NCI-H748 treated with DMSO at 0.1 percent for 48 hours (cell line): ENCODE measurements at places on chromosomes 6 and 20.

DNA sequence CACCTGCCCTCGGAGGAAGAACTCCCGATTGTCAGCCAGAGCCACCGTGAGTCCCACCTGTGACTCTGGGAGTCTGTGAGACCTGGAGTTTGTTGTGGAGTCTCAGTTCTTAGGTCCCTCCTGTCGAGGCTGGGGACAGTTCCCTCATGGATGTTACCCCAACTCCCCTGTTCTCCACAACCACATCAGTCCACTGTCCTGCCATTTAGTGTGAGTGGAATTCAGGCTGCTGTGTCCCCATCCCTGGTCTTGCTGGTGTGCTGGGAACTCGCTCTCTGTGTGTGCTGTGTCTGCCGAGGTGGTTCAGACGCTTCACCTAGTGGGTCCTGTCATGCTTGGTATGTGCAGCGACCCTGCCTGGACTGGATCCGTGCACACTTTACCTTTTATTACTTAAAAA, 163.2 kb downstream of the DTNBP1 start:
- no peak for DNase-seq

GRCh38 chr20:62332989-62333819, 30.4 kb downstream of the ADRM1 start:
- no peak for DNase-seq

DNA sequence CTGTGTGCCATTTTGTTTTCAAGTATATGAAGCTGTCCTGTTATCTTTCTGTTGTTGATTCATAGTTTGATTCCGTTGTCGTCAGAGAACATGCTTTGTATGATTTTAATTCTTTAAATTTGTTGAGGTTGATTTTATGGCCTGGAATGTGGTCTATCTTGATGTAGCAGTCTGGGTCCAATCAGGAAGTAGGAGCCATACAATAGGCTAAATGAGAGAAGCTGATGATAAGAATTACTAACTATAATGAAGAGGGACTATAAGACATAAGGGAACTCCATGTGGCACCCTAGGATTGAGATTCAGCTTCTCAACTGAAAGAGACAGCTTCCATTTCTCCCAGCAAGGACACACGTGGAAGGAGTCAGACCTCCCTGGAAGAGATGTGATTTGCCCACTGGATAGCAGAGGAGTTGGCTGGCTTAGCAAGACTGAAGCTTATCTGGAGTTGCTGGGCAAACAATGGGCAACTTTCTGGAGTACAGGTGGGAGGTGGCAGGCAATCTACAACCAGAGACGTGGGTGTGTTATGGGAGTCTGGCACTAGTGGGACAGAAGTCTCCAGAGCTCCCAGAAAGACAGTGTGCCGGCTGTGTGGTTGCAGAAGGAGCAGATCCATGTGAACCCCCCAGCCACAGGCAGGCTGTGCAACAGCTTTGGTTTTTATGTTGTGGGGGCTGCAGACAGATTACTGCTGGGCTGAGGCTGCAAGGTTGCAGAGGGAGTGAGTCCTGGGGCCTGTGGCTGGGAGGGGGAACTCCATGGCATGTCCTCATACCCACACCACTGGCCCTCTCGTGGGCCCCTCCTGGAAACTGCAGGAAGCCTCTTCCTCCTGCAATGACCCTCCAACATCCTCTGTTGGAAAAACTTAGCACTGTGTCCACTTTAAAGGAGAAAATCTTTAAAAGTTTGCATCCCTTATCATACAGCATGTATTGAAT, 7.1 kb downstream of the ZNF831 start:
- DNase-seq, result no peak

DNA sequence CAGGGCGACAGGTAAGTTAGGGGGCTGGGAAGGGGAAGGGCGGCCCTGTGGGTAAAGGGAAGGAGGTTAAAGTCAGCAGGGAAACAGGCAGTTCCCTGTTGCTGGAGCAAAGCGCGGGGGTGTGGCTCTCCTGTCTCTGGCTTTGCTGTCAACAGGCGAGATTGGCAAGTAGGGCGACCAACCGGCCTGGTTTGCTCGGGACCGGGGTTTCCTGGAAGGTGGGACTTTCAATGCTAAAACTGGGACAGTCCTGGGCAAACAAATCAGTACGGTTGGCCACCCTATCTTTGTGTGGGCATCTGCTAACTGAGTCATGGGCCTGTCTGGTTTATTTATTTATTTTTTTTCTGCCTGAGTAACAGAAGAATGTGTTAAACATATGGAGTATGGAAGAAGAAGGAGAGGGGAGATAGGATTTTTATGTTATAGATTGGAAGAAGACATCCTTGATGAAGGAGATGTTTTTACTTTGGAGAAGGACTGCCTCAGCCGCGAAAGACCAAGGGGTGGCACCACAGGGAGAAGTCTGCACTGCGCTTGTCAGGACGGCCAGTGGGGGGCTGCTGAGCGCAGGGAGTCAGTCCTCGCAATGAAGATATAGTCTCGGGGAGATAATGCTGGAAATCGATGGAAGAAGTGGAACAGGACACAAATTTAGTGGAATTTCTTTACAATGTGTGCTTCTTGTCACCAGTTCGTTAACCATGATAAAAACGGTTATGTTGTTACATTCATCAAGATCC, 43.4 kb upstream of the ESR1 start:
- peak; percentile 14 for DNase-seq

- DNase-seq, result no peak
Measured at GRCh38 chr6:132130626-132131298, 179.6 kb upstream of the CCN2 start.

DNA sequence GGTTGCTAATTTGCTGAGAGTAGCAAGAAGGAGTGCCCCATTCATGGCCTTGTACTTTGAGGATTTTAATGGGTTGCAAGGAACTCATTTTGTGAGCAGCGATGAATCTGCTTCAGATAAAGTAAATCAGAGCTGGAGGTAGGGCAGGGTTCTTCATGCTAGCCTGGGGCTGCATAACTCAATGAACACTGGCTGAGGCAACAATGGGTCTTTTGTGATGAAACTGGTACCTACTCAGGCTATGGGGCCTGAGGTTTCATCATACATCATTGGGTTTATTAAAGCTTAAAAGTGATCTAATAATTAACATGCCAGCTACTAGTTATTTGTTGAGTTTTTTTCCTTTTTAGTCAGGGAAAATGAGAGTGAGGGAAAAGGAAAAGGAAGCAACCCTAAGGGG, 106.9 kb downstream of the FAM50B start:
- DNase-seq, result no peak

DNA sequence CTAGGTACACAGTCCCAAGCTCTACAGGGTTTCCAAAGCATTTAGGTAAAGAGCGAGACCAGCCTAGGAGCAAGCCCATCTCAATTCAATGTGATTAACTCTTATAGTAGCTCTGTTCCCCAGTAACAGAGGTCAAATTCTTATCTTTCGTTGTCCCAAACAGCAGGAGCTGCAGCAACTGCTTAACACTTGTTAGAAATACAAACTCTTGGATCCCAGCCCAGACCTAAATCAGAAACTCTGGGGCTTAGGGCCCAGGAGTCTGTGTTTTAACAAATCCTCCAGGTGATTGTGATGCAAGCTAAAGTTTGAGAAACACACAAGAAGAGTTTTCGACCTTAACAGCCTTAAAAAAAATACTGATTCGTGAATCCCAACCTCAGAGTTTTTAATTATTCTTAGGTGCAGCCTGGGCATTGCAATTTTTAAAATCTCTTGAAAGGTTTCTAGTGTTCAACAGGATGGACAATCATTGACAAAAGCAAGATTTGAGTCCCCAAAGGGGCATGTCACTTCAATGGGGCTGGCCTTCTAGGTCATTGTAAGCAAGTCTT, 127.4 kb upstream of the HCRTR2 start:
- DNase-seq, result no peak

GRCh38 chr6:14699803-14700601, 545.9 kb upstream of the JARID2 start:
- no peak for DNase-seq

- DNase-seq, result peak; percentile 88
Measured at GRCh38 chr20:37430778-37431460, 85.0 kb downstream of the SRC start.

- no peak for DNase-seq
Measured at GRCh38 chr6:8437813-8438212, 2.5 kb upstream of the SLC35B3 start.

DNA sequence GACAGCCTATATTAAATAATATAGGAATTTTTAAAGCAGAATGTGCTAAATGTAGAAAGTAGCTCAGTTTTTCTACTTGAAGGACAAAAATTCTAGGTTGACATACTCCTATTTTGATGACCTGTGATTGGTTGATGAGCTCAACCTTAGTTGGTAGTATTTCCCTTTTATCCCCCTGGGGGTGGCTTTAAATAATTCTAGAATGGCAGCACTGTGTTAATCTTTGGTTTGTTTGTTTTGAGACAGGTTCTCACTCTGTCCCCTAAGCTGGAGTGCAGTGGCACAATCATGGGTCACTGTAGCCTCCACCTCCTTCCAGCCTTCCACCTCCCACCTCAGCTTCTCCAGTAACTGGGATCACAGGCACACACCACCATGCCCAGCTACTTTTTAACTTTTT, 29.2 kb downstream of the FARS2 start:
- DNase-seq, result no peak

DNA sequence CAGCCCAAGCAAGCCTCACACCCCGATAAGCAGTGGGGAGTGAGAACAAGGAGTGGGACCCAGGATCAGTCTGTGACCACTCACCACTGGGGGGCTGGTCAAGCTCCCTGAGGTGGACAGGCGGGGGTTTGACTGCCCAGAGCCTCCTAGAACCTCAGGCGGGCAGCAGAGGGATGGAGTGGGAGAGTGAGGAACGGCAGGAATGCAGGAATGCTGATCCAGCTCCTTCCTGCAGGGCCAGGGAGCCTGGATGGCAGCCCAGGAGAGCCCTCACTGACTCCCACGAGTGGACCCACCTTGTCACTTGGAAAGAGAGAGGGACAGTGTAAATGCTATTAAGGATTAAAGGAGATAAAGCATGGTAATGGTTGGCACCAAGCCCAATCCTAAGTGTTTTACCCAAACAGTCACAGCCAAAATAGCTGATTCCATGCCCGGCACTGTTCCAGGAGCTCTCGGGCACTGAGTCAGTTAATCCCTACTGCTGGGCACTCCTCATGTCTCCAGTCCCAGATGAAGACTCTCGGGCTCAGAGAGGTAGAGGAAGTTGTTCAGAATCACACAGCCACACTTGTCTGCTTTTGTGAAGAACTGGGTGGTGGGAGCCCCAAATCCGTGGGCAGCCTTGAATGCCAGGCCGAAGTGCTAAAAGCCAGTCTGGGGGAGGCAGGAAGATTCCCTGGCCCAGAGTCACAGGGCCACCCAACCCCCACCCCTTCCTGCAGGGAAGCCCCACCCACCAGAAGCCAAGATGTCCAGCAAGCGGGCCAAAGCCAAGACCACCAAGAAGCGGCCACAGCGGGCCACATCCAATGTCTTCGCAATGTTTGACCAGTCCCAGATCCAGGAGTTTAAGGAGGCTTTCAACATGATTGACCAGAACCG, 3.1 kb downstream of the MYL9 start:
- DNase-seq, result no peak

DNA sequence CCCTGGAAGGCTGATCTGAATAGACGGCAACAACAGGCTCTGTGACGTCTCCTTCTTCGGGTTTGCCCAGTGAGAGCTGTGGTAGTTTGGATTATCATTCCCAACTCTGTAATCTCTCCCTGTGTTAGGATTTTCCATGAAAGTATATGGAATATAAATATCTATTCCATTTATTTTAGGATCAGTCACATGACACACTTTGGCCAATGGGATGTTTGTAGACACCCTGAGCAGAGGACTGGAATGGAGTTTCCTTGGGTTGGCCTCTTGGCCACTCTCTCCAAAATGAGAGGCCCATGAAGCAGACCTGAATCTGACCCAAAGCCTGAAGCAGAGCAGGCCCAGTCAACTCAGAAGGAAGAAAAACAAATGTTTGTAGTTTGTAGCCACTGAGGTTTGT, 37.2 kb upstream of the UBR2 start:
- no peak for DNase-seq

GRCh38 chr6:13624871-13625288, 9.7 kb downstream of the NOL7 start:
- DNase-seq, result no peak

- DNase-seq, result no peak
Measured at GRCh38 chr6:149084026-149084425, 233.5 kb upstream of the TAB2 start.

- no peak for DNase-seq
Measured at GRCh38 chr6:25016014-25016720, 80.4 kb upstream of the RIPOR2 start.

- DNase-seq, result no peak
Measured at GRCh38 chr20:7147220-7147601, 379.7 kb downstream of the BMP2 start.

GRCh38 chr20:12893653-12894052, 115.1 kb upstream of the SPTLC3 start:
- no peak for DNase-seq

- DNase-seq, result no peak
Measured at GRCh38 chr6:88538840-88539239, 372.7 kb upstream of the CNR1 start.

DNA sequence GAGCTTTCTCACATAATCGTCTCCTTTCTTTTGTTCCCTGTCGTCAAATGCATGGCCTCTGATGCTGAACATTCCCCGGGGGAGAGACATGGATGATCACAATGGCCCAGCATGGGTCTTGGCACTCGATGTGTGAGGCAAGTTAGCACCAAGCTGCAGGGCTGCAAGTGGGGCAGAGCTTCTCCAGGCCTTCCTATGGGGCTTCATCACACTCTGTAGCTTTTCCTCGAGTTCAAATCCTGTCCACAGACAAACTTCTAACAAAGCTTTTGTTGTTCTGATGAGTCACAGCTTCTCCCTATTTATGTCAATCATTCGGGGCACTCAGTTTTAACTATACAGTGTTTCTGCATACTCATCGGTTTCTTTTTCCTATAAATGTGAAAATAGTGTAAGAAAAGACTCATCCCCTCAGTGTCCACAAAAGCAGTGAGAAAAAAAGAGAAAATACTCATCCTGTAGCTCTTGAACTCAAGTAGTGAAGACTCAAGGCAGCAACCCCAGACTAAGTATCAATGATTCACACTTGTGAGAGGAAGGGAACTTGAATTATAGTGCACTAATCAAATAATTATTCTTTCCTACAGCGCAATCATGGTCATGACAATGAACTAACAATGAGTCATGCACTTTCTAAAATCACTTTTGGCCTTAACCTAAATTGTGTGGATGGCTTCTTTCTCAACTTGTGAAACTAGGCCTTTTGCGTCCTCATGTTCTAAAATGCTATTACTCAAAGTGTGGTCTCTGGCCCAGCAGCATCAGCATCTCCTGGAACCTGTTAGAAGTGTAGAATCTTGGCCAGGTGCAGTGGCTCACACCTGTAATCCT, 68.4 kb upstream of the NOX3 start:
- no peak for DNase-seq

DNA sequence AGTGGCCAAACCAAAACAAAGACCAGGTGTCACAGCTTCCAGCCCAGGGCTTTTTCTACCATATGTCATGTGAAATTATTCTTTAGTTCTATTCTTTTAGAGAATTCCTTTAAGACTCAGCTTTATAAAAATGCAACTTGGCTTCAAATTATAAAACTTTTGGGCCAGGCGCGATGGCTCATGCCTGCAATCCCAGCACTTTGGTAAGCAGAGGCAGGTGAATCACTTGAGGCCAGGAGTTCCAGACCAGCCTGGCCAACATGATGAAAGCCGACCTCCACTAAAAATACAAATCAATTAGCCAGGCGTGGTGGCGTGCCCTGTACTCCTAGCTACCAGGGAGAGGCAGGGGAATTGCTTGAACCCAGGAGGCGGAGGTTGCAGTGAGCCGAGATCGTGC, 210.3 kb upstream of the ARG1 start:
- DNase-seq, result no peak

- DNase-seq, result no peak
Measured at GRCh38 chr20:43751167-43752050, 24.6 kb upstream of the GTSF1L start.

GRCh38 chr6:16978686-16979085, 123.2 kb upstream of the STMND1 start:
- no peak for DNase-seq
